Coronary artery (tissue), 2 donors: ENCODE measurements at places on chromosomes 4 and X.

- no peak for DNase-seq
Observed at GRCh38 chr4:165319030-165319429, 8.4 kb upstream of the MSMO1 start.

DNA sequence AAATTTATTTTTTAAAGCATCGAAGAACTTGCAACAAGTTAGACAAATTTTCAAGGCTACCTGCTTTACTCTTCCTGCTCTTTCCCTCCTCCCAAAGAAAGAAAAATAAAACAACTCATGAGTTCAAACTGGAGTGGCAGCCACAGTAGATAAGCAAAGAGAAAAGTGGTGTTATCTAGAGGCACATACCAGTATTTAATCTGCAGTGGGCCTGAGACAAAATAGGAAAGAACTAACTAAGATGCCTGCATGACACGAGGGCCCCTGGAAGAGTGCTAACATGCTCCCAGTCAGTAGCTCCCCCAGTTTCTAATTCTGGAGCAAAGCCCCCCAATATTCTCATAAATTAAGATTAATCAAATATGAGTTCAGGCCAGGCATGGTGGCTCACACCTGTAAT lies 7.9 kb downstream of the ARL9 start:
- no peak for DNase-seq

- DNase-seq, result no peak
Observed at GRCh38 chr4:10115797-10116568, 616 bp downstream of the WDR1 start.

DNA sequence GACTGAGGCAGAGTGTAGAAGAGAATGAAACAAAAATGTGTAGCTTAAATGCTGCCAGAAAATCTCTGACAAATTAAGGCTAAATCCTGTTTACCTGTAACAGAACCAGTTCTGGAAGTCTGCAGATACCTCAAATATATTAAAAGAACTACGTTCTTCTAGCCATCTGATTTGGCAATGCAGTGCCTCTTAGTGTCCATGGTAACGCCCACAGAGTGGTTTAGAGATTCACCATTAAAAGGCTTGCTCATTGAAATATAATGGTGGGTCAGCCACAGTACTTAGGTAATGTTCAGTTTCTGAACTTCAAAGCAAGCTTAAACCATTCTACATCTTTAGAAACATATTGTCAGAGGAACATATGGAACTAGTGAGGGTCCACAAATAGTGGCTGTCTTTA lies 23.2 kb upstream of the LUZP4 start:
- DNase-seq, result no peak

DNA sequence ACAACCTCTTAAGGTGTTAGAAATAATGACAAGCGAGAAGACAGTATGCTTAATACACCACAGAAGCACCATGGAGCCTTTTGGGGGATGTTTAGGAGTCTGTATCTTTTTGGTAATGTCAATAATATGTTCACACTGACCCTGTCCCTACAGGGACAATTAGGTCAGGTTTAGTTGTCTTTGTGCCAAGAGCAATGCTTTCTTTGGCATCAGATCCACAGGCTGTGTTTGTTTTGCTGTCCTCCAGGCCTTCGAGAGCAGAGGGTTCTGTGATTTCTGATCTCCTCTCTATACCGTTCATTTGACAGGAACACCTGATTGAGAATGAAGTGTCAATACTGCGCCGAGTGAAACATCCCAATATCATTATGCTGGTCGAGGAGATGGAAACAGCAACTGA lies 153.8 kb downstream of the DCLK2 start:
- DNase-seq, result no peak
